Hindlimb muscle (tissue), 1 donor: ENCODE measurements at places on chromosomes 4 and X. TPM values are rescaled to one million over a fixed set of nuclear protein-coding genes. Genes with fewer than 3 reads are reported as not detected.

The VCX gene
- polyA plus RNA-seq = not detected

The POU3F4 gene
- not detected for polyA plus RNA-seq

The SMIM10 gene
- 15.0 TPM for polyA plus RNA-seq

The PPP1R2C gene
- not detected for polyA plus RNA-seq

The FGF16 gene
- 2.2 TPM for polyA plus RNA-seq

The GIMD1 gene
- not detected for polyA plus RNA-seq

The F9 gene
- polyA plus RNA-seq = not detected

The AADAT gene
- 19.2 TPM for polyA plus RNA-seq

DNA sequence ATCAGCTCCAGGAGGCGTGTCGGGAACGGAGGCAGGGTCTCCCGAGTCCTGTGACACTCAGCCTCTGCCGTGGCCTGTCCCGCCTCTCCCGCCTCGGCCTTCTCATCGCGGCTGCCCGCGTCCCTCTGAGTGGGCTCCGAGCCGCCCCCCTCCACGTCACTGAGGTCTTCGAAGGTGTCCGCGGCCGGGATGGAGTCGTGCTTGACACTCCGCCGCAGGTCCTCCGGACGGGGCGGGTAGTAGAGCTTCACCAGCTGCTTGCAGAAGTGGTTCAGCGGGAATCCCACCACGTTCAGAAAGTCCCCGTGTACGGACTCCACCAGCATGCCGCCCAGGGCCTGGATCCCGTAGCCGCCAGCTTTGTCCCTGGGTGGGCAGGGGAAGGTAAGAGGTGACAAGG, 25.0 kb downstream of the ASMTL start:
- no peak for DNase-seq

- no peak for DNase-seq
Observed at GRCh38 chr4:166802346-166802745, 431.9 kb downstream of the SPOCK3 start.

DNA sequence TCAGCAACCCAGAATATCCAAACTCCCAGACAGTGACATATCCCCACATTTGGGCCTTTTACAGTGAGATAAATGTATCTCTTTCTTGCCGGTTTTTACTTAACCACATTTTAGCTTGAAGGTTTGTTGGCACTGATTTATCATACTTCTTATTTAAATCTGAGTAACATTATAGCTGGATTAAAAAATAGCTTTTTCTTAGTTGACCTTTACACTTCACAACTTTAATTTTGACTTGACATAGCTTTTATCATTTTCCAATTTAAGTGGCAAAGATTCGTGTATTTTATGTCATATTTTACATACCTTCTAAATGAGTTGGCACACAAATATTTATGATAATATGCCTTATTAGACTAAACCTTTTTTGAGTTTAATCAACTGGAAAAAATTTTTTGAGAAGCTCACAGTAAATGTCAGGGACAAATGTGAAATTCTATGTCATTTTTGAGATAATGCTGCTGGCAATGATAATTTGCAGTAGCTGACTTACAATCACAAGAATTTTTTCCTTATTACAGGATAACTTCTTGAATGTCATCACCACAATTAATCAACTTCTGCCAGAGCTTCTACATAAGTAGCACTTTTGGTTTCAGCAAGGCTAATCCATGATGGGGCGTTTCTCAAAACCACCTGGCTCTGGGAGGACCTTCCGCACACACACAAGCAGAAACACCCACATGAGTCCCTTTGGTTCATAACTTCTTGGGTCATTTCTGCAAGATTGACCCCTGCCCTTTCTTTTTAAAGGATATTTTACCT, 80.3 kb downstream of the SYTL5 start:
- no peak for DNase-seq

GRCh38 chr4:89306486-89307177, 968 bp downstream of the GPRIN3 start:
- no peak for DNase-seq

GRCh38 chr4:143391895-143392294, 55.2 kb downstream of the GAB1 start:
- no peak for DNase-seq
